ENCODE measurements at places on chromosomes 3 and 15.

DNA sequence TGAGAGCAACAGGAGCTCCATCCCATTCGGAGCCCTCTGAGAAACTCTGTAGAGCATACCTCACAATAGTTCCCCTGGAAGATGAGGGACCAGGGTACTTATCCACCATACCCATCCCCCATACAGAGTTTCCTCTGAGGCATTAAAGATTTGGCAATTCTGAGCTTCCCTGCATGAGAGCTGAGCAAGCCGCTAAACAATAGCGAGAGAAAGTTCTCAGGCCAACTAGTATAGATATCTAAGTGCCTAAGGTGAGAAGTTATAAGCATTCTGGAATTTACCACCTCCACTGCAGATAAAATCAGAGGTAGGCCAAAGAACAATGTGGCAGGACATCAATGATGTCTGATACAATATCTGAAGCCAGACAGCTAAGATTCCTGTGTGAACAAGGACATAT, 129.1 kb upstream of the MBNL1 start:
- DNase-seq = no peak

GRCh38 chr3:4823986-4824925, 155.0 kb upstream of the BHLHE40 start:
- no peak for DNase-seq

DNA sequence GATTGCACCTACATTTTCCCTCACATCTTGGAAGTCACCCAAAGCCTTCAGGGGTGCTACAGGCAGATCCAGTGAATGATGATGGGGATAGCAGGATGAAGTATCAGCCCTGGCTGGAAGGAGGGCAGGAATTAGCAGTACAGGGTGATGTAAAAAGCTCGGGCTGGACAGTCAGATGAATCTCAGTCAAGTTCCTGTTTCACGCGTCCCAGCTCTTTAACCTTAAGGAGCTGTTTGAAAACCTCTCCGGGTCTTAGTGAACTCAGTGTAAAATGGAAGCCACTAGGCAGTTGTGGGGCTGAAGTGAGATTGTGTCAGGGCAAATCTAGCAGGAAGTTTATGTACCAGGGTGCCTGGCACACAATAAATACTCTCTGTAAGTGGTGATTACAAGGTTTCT, 166.4 kb upstream of the PROK2 start:
- no peak for DNase-seq

DNA sequence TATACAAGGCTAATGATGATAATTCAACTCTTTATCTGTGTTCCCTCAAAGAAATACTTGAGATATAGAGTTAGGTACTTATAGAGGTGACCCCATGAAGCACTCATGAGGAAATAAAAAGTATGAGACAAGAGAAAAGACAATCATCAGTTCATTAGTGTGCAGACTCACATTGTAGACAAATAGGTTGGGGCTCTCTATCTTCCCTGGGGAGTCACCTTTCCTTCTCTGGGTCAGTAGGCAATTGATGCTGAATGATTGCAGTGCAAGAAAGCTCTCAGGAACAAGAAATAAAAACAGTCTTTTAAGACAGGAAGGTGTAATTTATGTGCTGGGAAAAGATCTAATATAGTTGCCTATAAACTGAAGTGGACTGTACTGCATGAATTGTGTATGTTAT, 1357.6 kb upstream of the EPHA6 start:
- DNase-seq = no peak

GRCh38 chr15:91186904-91187656, 87.0 kb downstream of the SV2B start:
- peak; percentile 39 for DNase-seq

DNA sequence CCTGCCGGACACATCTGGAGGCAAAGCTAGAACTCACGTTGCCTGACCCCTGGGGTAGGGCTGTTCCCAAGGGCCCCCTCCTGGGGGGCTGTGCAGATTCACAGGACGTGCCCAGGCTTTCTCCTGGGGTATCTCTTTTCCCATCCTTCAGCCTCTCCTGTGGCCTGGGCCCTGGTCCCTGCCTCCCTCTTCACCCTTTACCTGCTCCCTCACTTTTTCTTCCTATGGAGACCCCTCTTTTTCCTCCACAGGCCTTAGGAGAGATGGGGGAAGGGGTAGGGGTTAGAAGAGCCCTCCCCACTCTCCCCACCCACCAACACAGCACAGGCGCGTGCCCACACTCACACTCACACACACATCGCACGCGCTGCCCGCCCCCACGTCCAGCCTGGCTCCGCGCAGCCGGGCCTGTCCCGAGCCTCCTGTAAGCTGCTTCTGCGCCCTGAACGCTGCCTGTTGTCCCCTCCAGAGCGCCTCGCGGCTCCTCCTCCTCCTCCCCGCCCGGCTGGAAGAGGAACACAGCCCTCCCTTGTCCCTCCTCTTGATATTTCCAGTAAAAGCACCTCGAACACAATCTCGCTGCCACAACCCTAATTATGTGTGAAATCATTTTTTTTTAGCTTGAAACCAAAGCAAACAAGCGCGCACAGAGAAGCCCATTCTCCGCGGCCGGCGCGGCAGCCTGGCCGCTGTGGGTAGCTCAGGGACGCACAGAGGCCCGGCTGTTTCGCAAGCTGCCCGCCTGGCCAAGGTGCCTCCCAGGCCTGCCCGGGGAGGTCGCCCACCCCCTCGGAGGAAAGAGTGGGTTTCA, 33.9 kb upstream of the ACAN start:
- no peak for DNase-seq

DNA sequence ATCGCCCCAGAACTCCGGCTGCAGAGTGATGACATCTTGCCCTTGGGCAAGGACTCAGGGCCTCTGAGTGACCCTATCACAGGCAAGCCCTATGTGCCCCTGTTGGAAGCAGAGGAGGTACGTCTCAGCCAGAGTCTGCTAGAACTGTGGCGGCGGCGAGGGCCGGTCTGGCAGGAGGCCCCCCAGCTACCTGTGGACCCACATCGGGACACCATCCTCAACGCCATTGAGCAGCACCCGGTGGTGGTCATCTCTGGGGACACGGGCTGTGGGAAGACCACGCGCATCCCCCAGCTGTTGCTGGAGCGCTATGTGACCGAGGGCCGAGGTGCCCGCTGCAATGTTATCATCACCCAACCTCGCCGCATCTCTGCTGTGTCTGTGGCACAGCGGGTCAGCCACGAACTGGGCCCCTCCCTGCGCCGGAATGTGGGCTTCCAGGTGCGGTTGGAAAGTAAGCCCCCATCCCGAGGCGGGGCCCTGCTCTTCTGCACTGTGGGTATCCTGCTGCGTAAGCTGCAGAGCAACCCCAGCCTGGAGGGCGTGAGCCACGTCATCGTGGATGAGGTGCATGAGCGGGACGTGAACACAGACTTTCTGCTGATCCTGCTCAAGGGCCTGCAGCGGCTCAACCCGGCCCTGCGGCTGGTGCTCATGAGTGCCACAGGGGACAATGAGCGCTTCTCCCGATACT, 43.4 kb downstream of the DHX30 start:
- no peak for DNase-seq

DNA sequence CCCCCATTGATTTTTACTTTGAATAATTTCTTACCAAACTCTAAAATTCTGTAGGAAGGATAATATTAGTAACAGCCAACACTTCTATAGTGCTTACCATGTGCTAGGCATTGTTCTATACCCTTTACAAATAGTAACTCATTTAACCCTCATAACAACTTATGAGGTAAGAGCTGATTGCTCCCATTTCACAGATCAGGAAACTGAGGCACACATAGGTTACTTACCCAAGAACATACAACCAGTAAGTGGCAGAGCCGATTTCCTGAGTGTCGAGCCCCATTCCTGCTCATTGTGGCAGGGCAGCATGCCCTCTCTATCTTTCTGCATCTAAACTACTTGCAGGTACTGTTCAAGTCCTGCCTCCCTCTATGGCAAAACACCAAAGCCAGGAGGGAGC, 9.0 kb downstream of the CCDC32 start:
- no peak for DNase-seq

- DNase-seq = no peak
Measured at GRCh38 chr3:155372281-155372680, 78.8 kb upstream of the STRIT1 start.

DNA sequence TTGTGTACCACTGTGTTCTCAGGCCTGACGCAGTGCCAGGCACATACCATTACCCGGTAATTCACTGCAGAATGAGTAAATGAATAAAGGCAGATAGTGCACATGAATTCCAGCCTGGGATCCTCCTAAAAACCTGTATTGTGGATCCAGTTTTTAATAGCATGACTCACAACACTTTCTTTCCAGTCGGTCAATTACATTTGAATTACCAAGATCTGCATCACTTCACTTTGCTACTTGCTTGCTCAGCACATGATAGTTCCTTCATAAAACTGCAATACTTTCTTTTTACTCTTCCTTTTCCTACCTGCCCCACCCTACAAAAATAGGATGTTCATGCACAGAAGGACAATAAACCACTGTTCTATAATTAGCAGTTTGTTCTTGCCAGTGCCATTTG, 553.8 kb downstream of the MAGI1 start:
- DNase-seq = no peak

DNA sequence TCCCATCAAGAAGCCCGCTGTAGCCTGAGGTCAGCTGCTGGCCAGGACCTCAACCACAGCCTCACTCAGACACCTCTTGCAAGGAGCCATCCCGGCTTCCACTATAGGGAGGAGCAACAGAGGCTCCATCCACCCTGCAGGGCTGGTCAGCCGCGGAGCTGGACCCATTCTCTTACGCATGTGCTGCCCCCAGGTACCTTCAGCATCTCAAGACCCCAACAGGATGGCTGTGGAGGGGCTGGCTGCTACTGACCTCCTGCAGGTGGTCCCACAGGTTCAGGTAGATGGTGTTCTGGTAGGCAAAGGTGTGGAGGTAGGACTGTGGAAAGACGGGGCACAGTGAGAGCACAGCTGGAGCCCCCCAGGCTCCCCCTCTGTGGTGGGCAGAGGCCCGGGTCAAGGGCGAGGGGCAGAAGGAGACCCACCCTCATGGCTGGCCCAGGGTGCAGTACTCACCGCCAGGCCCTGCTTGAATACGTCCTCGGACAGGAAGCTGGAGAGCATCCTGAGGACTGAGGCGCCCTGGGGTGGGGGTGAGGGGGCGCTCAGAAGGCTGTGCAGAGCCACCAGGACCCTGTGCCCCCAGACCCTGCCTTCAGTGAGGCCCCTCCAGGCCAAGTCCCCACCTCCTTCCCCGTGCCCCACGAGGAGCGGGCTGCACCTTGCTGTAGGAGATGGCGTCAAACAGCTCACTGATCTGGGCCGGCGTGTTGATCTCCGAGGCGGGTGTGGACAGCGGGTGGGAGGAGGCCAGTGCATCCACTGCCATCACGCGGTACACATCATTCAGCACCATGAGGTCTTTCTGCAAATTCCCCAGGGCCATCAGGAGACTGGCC, 11.4 kb downstream of the ANPEP start:
- no peak for DNase-seq

DNA sequence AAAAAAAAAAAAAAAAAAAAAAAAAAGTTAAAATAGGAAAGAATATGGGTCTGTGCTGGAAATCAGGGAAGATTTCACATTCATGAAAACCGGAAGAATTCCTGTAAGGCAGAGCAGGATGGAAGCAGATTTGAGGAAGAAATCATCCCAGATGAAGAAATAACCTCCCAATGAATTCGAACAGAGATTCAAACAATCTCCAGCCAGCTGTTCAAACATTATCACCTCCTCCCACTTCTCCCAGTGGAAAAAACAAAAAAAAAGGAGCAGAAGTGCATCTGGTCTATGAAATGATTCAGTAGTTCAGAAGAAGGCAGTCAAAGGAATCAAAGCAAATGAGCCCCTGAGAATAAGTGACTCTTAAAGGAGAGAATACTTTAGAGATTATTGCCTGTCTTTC, 33.1 kb downstream of the CP start:
- DNase-seq = no peak

DNA sequence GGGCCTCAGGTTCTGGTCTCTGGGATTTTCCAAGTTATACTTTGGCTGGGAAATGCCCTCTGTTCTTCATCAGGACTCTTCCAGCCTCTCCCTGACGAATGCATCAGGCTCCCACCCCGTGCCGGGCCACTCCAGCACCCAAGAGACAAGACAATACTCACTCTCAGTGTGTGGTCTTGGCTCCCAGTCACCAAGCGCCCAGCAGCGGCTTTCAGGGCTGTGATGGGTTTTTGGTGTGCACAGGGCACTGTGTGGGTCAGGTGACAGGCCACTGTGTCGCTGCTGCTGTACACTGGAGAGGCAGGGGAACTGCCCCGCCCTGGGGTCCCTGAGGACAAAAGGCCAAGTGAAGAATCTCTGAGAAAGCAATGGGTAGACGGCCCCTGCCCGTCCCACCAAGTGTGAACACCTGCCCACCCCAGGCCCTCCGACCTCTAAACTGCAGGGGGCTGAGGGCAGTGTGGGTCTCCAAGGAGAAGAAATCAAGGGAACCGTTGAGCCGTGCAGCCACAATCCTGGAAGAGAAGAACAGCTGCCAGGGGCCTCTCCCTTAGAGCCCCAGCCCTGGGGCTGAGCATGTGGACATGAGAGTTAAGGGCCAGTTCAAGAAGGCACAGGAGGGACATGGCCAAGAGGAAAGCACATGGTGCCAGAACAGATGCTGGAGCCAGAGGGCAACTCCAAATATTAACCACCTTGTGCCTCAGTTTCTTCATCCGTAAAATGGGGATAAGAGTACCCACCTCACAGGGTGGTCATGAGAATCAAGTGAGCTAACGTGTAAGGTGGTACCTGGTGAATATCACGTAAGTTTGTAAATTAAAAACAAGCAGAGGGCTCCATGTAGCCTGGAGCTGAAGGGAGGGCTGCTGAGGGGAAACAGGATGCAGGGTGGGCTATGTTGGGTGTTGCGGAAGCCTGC, 34.1 kb downstream of the PTPN23 start:
- no peak for DNase-seq

DNA sequence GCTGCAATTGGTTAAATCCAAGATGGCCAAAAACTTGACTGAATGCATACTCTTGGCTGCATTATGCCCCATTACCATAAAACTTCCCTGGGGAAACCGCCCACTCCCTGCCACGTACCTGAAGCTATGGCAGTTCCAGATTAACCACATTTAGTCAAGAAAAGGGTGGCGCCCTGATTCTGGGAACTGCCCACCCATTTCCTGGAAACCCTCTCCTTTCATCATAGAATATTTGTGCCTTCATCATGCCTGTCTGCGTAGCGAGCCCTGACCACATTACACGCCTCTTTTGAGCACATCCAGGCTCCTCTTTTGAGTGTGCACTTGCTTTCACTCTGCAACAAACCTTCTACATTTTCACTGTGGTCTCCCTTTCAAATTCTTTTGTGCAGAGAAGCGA, 5.2 kb downstream of the LINS1 start:
- DNase-seq = no peak

DNA sequence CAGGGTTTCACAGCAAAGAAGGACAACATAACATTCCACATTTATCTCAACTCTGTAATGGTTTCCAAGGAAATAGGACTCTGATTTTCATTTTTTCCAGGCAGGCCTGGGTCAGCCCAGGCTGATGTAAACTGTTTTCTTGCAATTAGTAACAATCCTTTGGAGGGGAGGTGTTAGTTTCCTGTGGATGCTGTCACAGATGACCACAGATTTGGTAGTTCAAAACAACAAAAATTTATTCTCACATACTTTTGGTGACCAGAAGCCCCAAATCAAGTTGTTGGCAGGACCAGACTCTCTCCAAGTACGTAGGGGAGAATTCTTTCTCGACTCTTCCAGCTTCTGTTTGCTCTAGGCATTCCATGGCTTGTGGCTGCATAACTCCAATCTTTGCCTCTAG, 88.0 kb downstream of the EDEM1 start:
- DNase-seq = no peak

All from left renal pelvis (tissue), 4 donors.